ENCODE measurements at places on chromosomes 7 and 10.

DNA sequence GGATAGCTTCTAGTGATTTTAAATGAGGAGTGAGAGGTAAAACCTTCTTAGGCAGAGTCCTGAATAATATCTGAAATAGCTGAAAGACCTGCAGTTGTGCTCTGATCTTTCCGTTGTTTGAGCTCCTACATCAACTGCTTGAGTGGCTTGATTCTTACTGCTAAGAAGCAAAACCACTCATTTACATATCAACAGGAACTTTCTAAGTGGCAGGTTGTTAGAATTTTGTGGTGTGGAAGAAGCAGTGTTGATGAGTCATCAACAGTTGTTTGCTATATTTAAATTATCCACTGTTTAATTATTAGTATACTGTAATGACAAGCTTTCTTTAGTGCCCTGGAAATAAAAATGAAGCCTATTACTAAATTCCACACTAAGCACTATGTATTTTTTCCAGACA lies 689.5 kb downstream of the DNAJB9 start:
- no peak for DNase-seq

- peak; percentile 87 for DNase-seq
Observed at GRCh38 chr7:127392566-127393367, at the start of gene ZNF800. ZNF800 (minus strand) TSS chr7:127392708; CDS start chr7:127391557, 1,151 bp downstream.

DNA sequence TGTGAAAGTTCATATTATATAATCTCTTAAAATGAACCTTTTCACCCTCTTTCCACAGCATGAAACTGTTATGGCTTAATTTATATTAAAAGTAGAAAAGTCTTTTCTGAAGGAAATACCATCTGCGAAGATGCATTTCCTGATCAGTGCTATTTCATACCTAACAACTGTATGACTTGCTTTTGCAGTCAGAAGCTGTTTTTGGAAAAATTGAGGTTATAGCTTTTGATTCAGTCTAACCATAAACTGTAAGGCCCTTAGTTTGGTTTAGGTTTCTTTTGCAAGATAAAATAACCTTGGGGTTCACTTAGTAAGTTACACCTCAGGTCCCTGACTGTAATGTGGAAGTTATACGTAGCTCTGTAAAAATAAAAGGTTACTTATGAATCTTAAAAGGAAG lies 22.7 kb upstream of the PARP12 start:
- DNase-seq: no peak

- DNase-seq: no peak
Observed at GRCh38 chr7:138949421-138950088, 31.6 kb downstream of the KIAA1549 start.

GRCh38 chr7:129047761-129048160 lies 7.2 kb downstream of the TNPO3 start:
- DNase-seq: no peak

GRCh38 chr7:135808206-135808605 lies 59.6 kb upstream of the FAM180A start:
- DNase-seq: peak; percentile 46

DNA sequence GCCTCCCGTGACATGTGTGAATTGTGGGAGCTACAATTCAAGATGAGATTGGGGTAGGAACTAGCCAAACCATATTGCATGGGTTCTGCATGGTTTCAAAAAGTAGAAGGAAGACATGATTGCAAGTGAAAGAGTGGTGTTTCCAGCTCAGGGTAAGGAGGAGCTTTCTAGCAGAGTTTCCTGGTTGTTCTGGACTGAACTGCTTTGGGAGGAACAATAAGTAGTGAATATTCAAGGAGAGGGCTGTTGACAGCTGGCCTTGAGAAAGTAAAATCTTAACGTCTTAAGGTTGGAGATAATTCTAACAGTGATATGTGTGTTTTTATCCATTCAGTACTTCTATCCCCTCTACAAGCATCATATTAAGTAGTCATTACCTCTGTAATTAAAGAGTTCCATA lies 62.2 kb upstream of the PRKG1 start:
- DNase-seq: no peak

- peak; percentile 70 for DNase-seq
Observed at GRCh38 chr7:26307226-26307625, 15.6 kb downstream of the SNX10 start.

- DNase-seq: peak; percentile 31
Observed at GRCh38 chr10:6089334-6090219, 743 bp downstream of the RBM17 start.

DNA sequence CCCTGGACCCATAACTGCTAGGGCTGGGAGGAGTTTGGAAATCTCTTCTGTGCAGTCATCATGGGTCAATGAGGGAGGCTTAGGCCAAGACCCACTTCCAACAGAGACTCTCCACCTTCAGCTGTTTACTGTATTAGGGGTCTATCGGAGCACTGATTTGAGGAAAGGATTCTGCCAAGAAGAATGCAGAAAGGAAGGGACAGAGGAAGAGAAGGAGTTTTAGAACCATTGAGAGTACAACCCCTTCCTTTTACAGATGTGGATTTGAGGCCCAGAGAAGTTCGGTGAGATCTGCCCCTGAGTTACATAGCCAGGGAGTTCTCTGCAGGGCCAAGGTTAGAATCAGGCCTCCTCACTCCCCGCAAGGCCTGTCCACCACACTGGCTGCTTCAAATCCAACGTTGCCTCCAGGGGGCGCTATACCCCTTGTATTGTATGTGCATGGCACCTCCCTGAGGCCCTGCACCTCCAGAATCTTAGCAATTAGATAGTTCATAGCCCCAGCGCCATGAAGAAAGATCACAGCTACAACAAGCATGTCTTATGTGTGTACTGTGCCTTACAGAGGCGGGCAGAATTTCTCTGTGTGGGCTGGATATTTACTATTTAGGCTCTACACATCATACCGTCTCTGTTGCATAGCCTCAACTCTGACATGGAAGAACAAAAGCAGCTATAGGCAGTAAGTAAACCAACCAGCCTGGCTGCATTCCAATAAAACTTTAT lies 246.8 kb downstream of the SKIDA1 start:
- peak; percentile 91 for DNase-seq

- DNase-seq: no peak
Observed at GRCh38 chr7:121473645-121474300, 77.7 kb upstream of the FAM3C start.

- DNase-seq: no peak
Observed at GRCh38 chr7:158419238-158419785, 168.3 kb downstream of the PTPRN2 start.

DNA sequence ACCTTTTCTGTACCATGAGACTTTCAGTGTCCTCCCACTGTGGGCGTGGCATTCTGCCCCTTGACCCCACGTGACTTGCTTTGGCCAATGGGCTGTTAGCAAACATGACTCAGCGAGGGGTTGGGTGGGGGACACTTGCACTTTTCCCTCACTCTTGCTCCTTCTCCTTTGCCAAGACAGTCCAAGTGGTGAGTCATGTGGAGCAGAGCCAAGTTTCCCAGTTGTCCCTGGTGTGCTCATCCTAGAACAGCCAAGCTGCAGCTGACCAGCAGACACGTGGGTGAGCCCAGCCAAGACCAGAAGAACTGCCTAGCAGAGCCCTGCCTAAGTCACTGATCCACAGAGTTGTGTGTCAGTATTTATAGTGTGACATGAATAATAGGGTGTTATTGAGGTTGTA lies 82.8 kb upstream of the CPXM2 start:
- no peak for DNase-seq
